ENCODE measurements at places on chromosomes 11 and 22. TPM values are rescaled to one million over a fixed set of nuclear protein-coding genes. Genes with fewer than 3 reads are reported as not detected.

The SOX6 gene
- total RNA-seq: not detected

The ELFN2 gene
- 0.06 TPM for total RNA-seq

The KCNE3 gene
- not detected for total RNA-seq

The DUSP18 gene
- total RNA-seq: 10.4 TPM

The APOBEC3H gene
- 11.0 TPM for total RNA-seq

The PATE4 gene
- not detected for total RNA-seq

The ARAP1 gene
- 68.5 TPM for total RNA-seq
